Right cardiac atrium (tissue), 5 donors: ENCODE measurements at places on chromosomes 6 and 20. TPM values are rescaled to one million over a fixed set of nuclear protein-coding genes. Genes with fewer than 3 reads are reported as not detected.

Gene VGLL2
- polyA plus RNA-seq = 1.8 TPM

Gene HLA-DQA2
- polyA plus RNA-seq = not detected

DNA sequence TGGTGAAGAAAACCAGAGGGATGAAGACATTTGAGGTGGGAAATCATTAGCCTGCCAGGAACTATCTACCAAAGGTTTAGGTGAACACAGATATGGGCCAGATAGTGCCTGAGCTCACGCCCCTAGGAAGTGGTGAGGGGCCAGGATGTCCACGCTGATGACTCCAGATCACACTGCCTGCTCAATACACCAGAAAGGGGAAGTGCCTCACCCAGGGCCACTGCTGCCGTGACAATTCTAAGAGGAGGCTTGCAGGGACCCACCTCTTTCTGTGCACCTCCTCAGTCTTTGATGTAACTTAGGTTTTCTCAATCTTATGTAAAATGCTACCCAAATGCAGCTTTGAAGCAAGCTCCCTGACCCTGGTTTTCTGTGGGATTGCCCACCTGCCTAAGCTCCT lies 5.4 kb upstream of the RAB44 start:
- no peak for DNase-seq

GRCh38 chr6:125114248-125114858 lies 39.2 kb upstream of the TPD52L1 start:
- DNase-seq = no peak

DNA sequence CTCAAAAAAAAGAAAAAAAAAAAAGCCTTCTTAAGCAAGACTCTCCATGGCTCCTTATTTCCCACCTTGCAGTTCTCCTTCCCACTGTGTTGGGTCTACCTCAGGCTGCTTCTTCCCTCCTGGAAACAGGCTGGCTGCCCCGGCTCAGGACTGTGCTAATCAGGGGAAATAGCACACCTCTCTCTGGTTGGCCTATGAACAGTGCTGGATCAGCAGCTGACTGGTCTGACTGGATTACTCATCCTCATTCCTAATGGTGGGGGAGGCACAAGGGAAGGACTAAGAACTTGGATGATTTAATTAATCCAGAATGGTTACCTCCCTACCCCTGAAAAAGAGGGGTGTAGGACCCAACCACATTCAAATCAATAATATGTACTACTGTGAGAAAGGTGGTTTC lies 3.9 kb upstream of the SRSF3 start:
- no peak for DNase-seq

- DNase-seq = peak; percentile 86
These were observed 45.1 kb downstream of the PTK7 start for GRCh38 chr6:43120944-43121913.

GRCh38 chr20:62628691-62629090 lies 13.6 kb upstream of the SLCO4A1 start:
- peak; percentile 22 for DNase-seq

- DNase-seq = no peak
These were observed 69.6 kb downstream of the DNAH8 start for GRCh38 chr6:38784506-38785235.

DNA sequence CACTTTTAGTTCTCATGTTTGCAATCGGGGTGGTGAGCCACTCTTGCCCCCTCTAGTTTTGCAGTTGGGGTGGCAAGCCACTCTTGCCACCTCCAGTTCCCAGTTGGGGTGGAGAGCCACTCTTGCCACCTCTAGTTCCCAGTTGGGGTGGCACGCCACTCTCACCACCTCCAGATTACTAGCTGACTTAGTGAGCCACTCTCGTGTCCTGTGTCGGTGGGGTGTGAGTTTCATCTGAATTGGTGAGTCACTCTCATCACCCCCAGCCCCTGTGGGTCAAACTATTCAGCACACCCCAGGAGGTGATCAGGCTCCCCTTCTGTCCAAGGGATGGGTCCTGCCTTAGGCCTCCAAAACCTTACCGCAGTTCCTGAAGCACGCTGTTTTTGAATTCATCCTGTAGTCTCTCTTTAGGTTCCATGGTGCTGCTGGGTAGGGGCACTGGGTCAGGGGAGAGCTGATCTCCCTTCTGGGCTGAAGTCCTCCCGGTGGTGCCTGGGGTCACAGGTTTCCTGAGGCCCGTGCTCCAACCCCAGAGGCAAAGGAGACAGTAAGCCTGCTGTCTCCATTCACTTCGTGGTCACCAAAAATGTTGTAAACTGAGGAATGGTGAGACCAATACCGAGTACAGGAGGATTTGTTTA lies 224.2 kb upstream of the SYNCRIP start:
- no peak for DNase-seq
